Fibroblast of skin of right quadriceps (primary cell): ENCODE measurements at places on chromosomes 7 and 10.

GRCh38 chr10:111034598-111035310 lies 42.1 kb upstream of the ADRA2A start:
- peak; percentile 40 for DNase-seq

DNA sequence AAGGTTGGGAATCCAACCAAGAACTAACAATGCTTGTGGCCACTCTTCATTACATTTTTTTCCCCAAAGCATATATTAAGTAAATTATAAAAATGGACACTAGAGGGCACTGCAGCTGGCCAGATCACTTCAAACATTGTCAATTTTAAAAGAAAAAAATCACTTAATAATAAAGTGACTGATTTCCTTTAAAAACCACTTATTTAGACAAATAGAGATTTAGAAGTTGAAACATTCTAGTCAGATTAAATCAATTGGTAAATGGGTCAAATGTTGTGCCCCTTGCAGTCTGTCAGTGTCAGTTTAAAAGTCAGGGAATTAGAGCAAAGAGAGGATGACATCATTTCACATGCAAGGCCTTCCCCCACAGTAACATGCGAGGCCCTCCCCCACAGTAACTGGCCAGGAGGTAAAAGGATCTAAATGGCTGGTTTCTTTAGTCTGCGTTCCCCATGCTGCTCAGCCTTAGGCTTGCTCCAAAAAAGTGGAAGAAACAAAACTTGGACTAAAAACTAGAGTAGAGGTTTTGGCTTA lies 177.9 kb downstream of the SKAP2 start:
- peak; percentile 69 for DNase-seq

DNA sequence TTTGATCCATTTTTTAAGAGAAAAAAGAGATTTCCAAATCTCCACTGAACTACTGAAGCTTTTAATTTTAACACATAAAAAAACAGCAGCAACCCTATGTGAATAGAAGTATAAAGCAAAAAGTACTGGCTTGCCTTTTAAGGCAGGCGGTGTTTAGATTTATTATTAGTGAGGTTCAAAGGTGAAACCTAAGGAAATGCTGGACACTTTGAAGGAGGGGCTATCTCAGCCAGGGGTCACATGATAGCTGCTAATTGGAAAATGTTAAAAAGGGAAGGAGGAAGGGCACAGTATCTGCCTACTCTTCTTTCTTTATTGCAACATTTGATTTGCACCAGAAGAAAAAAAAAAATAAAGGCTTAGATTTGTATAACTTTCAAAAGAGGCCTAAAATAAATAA lies 183.8 kb downstream of the SKAP2 start:
- no peak for DNase-seq

DNA sequence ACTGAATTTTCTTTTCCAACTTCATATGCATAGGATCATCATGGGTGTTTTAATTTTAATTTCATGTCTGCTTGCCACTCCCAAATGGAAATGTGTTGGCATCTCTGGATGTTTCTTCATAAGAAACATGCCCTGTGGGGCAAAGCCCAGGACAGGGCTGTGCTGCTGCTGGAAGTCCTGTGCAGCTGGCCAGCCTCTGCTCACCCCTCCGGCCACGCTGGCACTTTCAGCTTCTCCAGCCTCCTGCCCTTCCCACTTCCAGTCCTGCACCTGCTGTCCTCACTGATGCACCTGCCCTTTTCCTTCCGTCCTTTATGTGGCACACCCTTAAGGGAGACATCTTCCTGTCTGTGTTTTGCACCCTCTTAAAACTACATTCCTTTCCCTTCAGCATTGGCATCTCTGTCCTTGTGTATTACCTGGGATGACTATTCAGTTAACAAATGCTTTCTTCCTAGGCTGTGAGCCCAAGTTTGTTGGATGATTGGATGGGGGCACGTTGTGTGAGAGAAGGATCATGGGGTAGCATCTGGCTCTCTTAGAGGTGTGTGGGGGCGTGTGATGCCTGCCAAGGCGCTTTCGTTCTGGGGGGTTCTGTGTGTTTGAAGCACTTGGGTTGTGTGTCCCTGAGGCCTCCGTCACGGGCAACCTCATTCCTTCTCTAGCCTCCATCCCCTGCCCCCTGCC lies 56.8 kb downstream of the TCF7L2 start:
- DNase-seq = no peak

DNA sequence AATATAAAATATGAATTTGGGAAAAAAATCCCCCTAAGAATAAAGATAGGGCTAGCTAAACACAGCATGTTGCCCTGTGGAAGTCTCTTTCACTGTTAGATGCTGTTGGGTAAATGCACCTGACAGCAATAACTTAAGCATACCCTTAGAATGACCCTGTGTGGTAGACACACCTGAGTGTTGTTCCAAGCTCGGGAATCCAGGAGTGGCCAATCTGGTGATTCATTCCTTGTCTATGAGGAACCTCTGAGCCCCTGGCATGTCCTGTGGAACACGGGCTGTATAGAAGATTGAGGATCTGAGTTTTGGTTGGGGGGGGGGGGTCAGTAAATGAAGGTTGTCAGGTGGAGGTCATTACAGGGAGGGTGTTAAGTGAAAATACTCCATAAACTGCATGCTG lies 730.0 kb upstream of the IGFBP3 start:
- DNase-seq = no peak

DNA sequence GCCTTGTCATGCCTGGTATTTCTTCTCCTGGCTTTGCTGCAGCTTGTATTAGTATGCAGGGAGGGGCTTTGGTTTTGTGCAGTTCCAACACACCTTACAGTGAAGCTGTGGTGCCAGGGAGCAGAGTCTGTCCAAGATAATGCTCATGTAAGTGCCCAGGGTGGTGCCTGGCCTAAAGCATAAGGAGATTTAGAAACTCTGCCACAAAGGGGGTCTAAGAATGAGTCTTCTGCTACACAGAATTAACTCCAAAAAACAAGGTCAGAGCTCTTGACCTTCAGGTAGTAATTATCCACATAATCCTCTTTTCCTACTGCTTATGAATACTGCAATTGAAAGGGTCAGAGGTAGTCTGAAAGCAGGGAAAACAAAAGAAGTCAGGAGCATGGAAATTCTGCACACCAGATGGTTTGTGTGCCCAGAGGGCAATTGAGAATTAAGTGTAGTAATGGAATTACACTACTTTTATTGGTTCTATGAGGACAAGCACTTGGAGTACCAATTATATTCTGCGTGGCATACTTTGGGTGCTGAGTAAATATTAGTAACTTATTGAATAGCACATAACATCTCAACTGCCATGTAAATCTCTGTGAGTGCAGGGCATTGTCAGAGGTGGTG lies 121.5 kb downstream of the KAT6B start:
- no peak for DNase-seq

- no peak for DNase-seq
Measured at GRCh38 chr7:140005341-140005740, 57.4 kb downstream of the PARP12 start.
